Central memory CD4-positive, alpha-beta T cell (primary cell): ENCODE measurements at places on chromosomes 3 and 15.

- DNase-seq: peak; percentile 50
Observed at GRCh38 chr3:42539871-42540714, 37.6 kb downstream of the VIPR1 start.

DNA sequence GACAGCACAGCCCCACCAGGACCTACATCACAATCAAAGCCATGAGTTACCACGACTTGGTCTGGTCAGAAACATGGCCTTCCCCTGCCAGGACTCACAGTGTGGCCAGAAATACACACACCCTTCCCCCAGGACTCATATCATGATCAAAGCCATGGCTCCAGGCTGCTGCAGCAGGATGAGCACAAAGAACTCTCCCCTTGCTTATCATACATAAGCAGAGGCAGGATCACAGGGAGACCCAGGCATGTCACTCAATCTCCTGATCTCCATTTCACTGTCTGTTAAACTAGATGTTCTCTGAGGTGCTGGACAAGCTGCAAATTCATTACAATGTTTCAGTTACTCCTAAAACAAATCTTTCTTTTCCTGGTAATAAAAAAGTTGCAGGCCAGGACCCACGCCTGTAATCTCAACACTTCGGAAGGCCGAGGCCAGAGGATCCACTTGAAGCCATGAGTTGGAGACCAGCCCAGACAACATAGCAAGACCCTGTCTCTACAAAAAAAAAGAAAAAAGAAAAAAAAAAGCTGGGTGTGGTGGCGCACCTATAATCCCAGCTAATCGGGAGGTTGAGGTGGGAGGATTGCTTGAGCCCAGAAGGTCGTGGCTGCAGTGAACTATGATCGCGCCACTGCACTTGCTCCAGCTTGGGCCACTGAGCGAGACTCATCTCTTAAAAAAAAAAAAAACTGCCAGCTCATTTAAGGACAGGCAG is 1.2 kb downstream of the PFKFB4 start:
- no peak for DNase-seq

DNA sequence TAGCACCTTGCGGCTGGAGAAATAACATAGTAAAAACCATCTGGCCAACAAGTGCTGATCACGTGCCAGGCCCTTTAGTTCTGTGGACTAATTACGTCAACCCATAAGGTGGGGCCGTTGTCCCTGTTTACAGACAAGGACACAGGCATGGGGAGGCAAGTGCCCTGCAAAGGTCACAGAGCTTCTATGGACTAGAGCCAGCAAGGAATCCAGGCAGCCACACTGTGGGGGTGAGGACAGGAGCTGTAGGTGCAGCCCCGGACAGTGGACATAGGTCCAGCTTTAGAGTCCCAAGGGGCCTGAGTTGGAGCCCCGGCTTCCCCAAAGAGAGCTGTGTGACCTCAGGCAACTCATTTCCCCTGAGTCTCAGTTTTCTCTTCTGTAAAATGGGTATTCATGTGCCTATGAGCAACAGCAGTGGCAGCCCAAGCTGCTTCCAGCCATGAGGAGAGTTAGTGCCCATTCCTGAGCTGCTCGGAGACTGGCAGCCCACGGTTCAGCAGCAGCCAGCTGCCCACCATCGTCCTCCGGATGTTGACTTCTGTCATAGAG is 13.9 kb downstream of the CHST13 start:
- no peak for DNase-seq

- no peak for DNase-seq
Observed at GRCh38 chr3:171234298-171235010, 207.9 kb upstream of the SLC2A2 start.

GRCh38 chr3:48445277-48445882 is 1.2 kb upstream of the ATRIP start:
- DNase-seq: no peak

- peak; percentile 70 for DNase-seq
Observed at GRCh38 chr3:101803173-101803782, 24.3 kb downstream of the NXPE3 start.

- no peak for DNase-seq
Observed at GRCh38 chr15:88391006-88391405, 76.2 kb downstream of the MRPL46 start.

DNA sequence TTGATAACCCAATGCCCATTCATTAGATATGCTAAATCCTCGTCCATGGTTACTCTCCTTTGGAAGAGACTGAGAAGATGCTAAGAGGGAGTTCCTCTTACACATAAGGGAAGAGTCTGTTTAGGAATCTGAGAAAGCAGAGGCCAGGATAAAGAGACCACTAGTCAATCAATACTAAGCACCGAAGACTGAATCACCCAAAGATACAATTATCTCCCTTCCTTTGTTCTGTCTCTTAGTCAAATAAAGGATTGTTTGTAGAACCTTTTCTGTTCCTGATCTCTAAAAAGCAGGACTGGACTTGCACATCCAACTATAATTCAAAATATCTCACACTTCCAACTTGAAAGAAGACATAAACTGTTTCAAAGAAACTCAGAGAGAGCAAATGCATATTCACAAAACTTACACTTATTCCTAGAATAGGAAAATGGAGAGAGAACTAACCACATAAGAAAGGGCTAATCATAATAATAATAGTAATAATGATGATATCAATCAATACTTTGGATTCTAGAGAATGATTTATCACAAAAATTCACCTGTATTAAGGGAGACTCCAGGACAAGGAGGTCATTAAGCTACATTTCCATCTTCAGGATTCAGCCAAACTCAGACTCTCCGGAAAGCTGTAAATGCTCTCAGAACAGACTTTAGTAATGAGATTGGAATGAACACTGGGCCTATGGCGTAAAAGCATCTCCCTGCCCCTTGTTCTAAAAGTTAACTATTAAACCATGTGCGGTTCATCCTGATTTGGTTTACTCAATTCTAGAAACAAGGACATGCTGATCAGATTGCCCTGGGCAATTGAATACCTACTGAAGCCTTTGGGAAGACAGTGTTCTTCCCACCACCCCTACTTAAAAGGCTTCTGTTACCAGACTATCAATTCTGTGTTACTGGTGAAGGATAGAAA is 401.5 kb downstream of the ZBTB20 start:
- no peak for DNase-seq

- no peak for DNase-seq
Observed at GRCh38 chr3:127668906-127669305, 3.8 kb upstream of the ABTB1 start.

DNA sequence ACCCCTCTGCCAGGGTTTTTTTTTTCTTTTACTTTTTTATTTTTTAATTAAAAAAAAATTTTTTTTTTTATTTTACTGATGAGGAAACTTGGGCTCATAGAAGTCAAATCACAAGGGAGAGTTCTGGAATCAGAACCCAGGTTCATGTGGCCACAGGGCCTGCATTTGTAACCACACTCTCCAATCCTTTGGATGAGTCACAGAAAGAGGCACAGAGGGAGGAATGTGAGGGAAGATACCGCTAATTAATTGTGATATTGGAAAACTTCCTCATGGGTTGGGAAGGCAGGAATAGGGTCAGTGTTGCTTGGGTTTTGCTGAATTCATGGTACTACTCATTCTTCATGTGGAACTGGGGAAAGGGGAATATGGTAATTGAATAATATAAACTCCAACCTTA is 132.9 kb upstream of the SLC6A11 start:
- DNase-seq: no peak
